ENCODE measurements at places on chromosomes 3 and 15.

- no peak for DNase-seq
Measured at GRCh38 chr3:101068876-101069606, 75.8 kb upstream of the ABI3BP start.

GRCh38 chr15:48759921-48760320 lies 50.9 kb downstream of the CEP152 start:
- DNase-seq = no peak

DNA sequence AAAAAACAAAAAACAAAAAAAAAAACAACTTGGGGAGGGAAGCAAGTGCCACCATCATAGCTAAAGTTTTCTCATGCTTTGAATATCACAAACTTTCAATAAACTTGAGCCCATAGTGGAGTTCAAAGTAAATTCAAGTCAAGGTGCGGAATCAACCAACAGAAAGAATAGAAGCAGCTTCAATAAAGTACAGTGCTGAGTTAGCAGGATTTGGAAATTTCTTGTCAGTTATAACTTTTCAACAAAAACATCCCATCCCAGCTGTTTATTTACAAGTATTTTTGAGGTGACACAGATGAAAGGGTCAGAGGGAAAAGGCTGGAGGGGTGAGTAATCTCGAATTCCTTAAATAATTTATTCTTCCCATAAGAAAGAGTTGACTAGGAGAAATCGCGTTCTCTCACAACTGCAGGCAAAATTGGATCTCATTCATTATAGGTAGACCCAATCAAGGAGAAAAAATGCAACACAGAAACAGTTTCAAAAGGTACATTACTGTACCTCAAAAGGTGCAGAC lies 477.4 kb upstream of the RASGRP1 start:
- no peak for DNase-seq

GRCh38 chr15:77516786-77517185 lies 96.1 kb downstream of the HMG20A start:
- no peak for DNase-seq

- DNase-seq = no peak
Measured at GRCh38 chr3:126397610-126398422, 3.1 kb downstream of the CFAP100 start.

DNA sequence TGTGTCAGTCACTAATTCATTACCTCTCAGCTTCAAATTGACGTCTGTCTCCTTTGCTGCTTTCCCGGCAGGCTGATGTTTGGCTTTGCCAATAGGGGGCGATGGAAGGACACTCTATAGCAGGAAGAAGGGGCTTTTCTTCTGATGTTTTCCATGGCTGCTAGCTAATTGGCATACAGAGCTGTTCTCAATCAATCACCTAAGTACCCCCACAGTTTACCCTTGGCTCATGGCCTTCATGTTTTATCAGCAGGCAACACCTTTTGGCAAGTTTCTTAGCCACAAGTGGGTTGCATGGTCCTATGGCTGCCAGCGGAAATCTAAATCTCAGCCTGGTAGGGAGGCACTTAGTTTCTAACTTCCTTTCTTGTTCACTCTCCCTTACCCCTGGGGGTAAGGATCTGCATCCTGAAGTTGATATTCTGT lies 45.0 kb downstream of the ESYT3 start:
- no peak for DNase-seq

GRCh38 chr3:14423197-14423743 lies 20.9 kb downstream of the SLC6A6 start:
- DNase-seq = no peak

DNA sequence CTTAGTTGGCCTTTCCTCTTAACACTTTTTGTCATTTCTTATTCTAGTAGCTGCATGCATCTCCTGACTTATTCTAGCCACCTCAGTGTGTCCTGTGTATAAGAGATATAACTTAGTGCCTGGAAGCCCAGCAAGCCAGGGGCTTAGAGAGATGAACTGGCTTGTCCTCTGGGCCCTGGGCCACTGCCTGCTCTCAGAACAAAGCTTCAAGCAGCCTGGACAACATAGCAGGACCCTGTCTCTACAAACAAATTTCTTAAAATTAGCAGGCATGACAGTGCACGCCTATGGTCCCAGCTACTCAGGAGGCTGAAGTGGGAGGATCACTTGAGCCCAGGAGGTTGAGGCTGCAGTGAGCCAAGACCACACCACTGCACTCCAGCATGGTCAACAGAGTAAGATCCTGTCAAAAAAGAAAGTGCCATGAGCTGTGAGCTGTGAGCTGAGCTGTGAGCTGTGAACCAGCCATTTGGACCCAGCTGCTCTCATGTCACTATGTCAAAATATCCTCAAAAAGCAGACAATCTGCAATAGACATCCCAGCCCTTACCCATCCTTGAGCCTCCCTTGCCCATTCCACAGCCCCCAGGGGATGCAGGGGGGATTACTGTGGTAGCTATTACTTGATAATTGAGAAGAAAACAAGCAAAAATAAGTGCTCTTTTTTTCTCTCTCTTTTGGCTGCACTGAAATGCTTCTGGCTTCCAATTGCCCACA lies 174.5 kb downstream of the OPA1 start:
- no peak for DNase-seq

- no peak for DNase-seq
Measured at GRCh38 chr3:177578488-177578887, 381.2 kb upstream of the TBL1XR1 start.

DNA sequence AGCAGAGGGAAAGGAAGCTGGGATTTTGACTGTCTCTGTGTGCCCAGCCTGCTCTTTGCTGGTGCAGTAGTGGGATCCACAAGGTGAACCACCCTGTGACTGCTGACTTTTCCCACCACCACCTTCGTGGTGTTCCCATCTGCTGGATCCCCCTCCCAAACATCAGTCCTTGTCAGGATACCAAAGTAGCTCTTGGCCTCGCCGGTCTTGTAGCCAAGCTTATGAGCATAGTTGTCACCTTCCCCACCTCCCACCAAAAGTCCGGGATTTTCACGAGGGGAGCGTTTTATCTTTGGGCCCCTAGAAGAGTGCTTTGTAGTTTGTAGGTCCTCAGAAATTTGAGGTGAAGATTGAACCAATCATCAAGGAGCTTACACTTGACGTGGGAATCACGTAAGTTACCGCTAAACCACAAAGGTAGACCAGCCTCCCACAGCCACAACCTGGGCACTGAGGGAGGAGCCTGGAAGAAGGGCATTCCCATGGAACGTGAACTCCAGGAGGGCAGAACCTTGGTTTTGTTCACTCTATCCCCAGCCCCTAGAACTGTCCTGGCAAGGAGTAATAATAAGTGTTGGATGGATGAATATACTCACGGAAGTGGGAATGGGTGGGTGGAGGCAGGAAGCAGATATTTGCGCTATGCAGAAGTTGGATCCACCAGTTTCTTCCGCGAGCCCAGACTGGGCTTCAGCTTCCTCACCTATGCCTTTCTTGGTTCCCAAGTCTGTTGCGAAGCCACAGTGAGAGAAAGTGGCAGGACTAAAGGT lies 814 bp upstream of the TEX264 start:
- no peak for DNase-seq
